ENCODE measurements at places on chromosomes 16 and 17.

GRCh38 chr17:74923538-74924249, 379 bp upstream of the OTOP2 start:
- DNase-seq = peak; percentile 73

DNA sequence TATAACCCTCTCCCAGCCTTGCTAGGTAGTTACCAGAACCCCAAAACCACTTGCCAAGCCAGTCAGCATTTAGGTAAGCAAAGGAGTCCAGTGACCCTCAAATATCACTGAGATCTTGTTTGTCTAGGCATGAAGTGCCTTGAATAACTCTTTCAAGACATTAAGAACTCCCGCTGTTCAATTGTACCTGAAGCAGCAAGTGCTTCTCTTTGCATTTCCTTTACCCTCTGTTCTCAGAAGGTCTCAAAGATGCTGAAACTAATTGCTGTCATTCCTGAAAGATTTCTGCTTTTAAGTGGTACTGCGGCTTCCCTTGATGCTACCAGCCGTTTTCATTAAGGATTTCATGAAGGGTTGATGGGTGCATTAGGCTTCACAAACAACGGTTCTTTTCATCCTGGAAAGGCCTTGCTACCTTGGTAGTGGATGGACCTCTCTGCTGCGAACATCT, 142.7 kb downstream of the PITPNC1 start:
- no peak for DNase-seq

- DNase-seq = peak; percentile 91
These were observed at the start of gene BAHCC1 for GRCh38 chr17:81394921-81395599. Gene BAHCC1, plus strand, starts transcription at chr17:81395457. Its CDS starts 4,283 bp downstream, at chr17:81399740.

DNA sequence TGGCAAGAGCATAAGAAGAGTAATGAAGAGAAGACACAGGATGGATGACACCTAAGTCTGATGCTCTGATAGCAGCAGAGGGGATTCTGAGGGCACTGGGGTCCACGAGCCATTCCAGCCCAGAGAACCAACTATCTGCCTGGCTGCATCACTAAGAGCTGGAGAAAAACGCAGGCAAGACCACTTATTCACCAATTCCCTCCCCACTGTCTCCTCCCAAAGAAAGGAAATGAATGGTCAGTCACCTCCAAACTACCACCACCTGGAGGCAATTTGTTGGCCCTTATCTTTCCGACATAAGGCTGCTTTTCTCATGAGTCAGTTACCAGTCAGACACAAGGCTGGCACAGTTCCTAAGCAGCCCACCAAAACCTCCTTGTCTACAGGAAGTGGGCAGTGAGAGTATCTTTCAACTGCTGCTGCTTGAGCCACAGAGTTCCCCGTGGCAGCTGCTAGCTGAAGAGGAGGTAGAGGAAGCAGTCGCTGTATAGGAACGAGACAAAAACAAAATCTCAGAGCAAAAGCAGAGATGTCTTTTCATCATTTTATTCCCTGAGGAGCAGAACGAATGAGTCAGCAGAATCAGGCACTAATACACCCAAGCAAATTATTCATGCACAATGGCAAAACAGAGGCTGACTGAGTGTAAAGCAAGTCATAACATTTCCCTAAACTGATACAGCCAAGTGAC, 111.1 kb downstream of the SMG6 start:
- DNase-seq = peak; percentile 77

- no peak for DNase-seq
These were observed 127.5 kb downstream of the SOCS1 start for GRCh38 chr16:11128211-11129141.

DNA sequence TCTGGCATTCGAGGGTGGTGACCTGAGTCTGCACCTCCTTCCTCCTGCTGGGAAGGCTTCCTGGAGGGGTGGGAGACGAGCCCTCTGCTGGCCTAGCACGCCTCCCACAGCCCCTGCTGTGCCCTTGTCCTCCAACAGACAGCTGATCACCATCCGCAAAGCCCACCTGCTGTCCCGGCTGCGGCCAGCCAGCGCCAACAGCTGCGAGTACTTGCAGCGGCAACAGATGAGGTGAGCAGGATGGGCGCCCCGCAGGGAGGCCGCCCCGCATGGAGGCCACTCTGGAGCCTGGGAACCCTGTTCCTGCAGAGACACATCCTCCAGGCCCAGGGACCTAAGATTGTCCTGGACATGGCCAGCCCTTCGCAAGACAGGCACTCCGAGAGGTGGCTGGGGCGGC, 21.6 kb downstream of the UBALD1 start:
- DNase-seq = no peak

- peak; percentile 7 for DNase-seq
These were observed 37.2 kb downstream of the CCDC182 start for GRCh38 chr17:57707892-57708291.

DNA sequence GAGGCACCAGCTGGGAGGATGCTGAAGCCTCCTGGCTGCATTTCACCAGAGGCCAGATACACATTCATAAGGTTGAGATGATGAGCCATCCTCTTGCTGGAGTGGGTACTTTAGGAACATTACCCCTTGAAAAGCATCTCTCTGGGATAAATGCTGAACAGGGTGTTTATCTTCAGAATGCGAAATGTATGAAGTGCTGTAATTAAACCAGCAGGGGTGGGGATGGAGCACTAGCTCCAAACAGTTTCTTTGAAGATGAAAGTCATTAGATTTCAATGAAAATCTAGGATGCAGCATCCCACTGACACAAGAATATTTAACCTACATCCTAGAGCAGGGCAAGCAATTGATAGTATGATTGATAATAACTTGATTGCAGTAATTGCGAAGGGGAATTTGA, 158.1 kb downstream of the CYLD start:
- no peak for DNase-seq

DNA sequence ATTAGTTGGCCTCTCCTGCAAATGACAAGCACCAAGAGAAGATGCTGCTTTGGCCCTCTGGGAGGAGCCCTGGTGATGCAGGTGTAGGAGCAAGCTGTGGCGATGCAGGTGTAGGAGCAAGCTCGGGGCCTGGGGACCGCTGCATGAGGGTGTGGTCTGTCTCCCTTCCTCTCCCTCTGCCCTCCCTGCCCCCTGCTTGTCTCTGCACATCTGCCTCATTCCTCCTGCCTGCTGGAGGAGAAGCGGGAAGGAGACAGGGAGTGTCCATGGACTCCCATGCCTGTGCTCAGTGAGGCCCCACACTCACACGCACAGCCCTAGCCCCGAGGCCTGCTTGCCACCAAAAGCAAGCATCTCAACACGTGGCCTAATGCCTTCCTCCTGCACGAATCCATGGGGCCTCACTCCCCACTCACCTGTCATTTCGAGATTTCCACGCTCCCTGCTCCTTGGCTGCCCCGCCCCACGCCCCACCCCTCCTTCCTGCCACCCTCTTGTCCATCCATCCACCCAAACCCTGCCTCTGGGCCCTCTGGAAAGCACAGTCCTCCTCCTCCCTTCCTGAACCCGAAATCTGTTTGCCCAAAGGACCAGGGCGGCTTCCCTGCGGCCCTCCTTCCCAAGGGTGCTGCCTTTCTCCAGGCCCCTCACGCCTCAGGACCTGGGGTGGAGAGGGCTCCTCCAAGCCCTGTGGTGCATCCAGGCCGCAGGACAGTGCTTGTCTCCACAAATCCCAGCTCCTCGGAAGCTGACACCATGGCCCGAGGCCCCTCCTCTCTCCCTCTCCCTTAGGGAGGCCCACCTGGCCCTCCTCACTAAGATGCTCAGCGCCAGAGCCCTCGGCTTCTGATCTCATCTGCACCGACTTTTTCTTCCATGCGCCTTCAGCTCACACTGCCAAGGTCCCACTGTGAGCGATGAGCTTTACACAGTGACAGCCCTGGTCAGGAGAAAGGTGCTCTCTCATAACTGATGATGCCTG, 11.8 kb upstream of the ALDH3A1 start:
- no peak for DNase-seq

- no peak for DNase-seq
These were observed 110.2 kb upstream of the NLRP1 start for GRCh38 chr17:5694551-5694950.

- DNase-seq = peak; percentile 85
These were observed 672 bp upstream of the ALKBH5 start for GRCh38 chr17:18182978-18183333.

DNA sequence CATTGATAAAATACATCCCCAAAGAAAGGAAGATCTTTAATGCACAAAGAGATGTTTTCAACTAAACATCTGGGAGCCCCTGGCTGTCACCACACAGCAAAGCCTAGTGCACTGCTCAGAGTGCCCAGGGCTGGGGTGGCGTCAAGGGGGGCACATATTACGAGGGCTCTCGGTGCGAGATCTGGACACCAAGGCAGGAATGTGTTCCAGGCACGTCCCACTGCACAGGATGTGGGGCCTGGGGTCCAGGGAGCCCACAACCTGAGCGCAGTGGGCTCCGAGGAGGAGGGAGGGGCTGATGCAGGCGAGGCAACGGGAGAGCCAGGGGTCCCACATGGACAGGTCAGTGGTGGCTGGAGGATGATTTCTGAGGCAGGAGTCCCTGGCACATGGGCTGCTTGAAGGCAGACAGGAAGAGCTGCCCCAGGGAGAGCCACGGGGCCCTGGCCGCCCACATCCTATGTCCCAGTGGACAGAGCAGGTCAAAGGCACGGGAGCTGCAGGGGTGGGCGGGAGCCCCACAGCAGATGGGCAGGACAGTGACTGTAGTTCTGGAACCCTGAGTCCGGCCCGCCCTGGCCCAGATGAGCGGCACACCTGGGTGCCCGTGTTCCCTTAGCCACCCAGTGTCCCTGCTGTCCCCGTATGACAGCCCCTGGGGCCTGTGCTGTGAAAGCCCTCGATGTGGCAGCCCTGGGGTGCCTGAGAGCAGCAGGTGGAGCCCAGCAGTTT, 56.4 kb downstream of the ZNF778 start:
- no peak for DNase-seq

GRCh38 chr17:801660-802059, 19.5 kb downstream of the MRM3 start:
- no peak for DNase-seq

DNA sequence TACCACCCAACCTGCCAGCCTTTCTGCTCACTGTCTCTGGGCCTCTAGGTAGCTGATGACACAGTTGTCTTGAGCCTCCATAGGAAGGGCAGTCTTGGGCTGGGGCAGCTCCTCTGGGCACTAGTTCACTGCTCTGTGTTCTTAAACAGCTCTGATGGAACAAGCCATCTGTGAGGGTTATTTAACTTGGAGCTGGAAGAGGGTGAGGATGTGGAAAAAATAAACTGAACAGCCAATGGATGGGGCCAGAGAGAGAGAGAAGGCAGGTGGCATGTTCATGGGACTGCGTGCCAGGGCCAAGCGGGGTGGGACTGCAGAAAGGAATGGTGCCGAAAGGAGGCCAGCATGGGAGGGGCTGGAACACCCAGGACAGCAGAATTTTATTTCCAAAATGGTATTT, 52.6 kb downstream of the HIC1 start:
- no peak for DNase-seq

DNA sequence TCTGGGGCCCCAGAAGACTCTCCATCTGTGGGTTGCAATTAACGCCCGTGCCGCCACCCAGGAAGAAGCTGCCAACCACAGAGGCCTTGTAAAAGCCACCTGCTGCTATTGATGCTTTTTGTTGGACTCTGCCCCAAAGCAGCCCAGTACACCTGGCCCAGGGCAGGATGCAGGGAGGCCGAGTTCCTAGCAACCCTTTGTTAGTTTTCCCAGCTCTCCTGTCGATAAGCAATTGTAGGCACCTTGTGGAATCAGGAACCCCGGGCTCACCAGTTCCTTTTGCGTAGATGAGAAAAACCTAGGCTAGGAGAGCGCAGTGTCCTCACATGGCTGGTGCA, 103.3 kb downstream of the ABCC6 start:
- no peak for DNase-seq

GRCh38 chr17:59186850-59187249, 23.0 kb upstream of the SMG8 start:
- no peak for DNase-seq

- no peak for DNase-seq
These were observed 295.4 kb downstream of the TOX3 start for GRCh38 chr16:52251495-52251894.

- DNase-seq = no peak
These were observed 104.4 kb downstream of the MYO1D start for GRCh38 chr17:32772453-32773025.

DNA sequence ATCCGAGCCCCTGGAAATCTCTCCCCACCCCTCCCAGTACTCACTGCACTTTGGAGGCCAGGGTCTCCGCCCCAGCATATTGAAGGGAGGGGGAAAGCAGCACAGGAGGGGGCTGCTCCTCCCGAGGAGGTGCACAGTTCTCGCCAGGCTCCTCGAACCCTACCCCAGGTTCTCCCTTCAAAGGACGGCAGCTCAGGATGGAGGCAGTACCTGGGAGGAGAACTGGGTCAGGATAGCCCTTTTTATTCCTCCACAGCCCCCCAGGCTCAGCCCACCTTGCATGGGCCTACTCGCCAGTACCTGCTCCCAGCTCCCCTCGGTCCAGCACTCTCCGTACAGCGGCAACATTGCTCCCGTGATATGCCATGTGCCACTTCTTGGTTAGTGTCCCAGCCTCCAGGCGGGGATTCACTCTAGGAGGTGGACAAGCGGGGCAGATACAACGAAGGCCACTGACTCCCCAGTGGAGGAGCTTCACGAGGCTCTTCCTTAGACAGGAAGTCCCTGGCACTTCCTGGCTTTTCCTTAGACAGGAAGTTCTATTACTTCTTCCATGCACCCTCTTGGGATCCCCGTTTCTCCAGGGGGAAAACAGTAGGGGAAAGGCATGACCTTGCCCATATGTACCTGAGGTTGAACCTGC, 2.1 kb upstream of the GPS2 start:
- no peak for DNase-seq

DNA sequence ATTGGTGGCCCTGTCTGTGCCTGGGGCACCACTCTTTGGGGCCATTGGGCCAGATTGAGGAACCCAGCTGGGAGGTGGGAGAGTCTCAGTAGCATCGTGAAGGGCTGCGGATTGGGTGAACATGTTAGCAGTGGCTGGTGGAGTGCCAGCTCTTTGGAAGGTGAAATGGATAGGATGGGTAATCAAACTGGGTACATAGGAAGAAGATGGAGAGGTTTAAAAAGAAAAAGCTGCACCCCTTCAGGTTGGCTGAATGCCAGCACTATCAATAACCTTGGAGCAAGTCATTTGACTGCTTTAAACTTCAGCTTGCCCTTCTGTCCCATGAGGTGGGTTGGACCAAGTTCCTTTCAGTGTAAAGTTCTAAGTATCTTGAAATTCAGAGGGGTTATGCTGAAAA, 95.0 kb downstream of the RPTOR start:
- DNase-seq = no peak

GRCh38 chr17:16529906-16530305, 37.9 kb upstream of the LRRC75A start:
- no peak for DNase-seq

DNA sequence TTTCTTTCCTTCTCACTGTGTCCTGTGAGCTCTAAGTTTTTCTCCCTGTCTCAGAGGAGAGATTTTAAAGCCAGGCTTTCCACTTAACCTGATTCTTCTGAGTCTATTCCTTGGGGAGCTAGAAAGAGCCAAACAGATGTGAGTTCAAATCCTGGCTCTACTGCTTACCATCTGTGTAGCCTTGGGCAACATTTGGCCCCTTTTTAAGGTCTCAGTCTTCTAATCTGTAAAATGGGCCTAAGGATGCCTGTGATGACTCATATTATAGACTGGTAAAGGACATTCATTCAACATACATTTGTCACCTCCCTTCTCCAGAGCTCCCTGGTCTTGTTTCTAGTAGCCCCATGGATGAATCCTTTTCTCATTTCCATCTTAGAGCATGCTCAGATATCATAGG, 304.0 kb downstream of the SHISA9 start:
- DNase-seq = no peak

Data from stimulated activated naive CD8-positive, alpha-beta T cell treated with anti-CD3 and anti-CD28 coated beads, Interleukin-15, amount 100 ng/mL, for 72 hours (primary cell).